ENCODE measurements at places on chromosomes 6 and 20.

DNA sequence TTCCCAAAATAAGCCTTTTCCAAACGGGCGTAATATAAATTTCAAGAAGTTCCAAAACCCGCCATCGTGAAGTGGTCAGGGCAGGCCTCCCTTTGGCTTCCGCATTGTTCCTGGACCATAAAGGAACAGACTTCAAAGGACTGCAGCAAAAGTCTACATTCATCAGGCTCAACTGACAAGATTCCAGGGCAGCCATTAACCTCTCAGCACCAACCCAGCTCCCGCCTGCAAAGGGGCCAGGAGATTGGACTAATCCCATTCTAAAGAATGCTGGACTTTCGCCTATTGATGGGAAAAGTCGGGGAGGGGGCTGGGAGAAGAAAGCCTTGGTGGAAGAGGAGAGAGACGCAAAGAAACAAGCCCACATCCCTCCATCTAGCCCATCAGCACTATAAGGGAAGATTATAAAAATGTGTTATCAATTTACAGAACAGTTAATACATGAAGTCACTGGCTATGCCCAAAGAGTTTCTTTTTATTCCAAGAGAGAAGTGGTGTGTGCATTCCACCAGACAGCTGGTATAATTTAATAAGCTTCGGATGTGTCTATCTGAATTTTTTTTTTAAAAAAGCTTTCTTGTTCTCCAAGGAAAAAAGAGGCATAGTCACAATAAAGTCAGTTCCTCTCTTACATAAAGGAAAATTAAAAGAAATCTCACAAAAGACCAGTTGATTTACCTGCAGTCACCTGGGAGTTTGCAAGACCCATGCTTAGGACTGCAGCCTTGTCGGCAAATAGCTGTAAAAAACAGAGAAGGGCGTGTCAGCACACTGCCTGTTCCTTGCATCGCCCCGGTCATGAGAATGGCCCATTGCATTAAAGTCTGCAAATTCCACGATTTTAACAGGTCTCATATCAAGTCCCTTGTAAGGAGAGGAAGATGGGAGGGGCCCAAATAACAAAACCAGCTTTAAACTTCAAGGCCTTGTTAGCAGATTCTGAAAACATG, 17.8 kb downstream of the JAG1 start:
- no peak for DNase-seq

- DNase-seq, result no peak
Observed at GRCh38 chr20:33685328-33686099, 671 bp downstream of the E2F1 start.

DNA sequence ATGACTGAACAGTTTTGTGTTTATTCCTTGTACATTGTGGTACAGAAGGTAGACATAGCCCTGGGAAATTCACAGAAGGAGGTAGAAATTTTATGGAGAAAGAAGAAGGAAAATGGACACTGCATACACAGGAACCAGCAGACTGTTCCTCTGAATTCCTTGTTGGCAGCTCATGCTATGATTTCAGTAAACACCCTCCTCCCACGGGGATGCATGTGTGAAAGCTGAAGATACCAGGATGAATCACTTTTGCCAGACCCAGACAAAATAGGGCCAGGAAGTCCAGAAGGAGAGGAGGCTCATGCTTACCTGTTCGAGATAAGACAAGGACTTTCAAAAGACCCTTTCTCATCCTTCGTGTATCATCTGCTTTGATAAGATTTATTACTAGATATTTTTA, 110.3 kb upstream of the GGTLC1 start:
- DNase-seq, result no peak

- no peak for DNase-seq
Observed at GRCh38 chr6:135633573-135633972, 136.0 kb upstream of the AHI1 start.

GRCh38 chr6:51467231-51467952, 620.0 kb downstream of the PKHD1 start:
- no peak for DNase-seq
